Lung (tissue), 17 donors: ENCODE measurements at places on chromosomes 6 and 20. TPM values are rescaled to one million over a fixed set of nuclear protein-coding genes. Genes with fewer than 3 reads are reported as not detected.

GRCh38 chr6:15509335-15509933, 153.4 kb downstream of the DTNBP1 start:
- no peaks in the 10 kb centered on the region for H3K27me3 ChIP-seq
- H3K27ac ChIP-seq = no peak overlapping the region
- H3K36me3 ChIP-seq = no peaks in the 10 kb centered on the region
- no peak overlapping the region for H3K4me3 ChIP-seq
- H3K4me1 ChIP-seq = peaks cover 7% of the 10 kb centered on the region
- DNase-seq = no peak

DNA sequence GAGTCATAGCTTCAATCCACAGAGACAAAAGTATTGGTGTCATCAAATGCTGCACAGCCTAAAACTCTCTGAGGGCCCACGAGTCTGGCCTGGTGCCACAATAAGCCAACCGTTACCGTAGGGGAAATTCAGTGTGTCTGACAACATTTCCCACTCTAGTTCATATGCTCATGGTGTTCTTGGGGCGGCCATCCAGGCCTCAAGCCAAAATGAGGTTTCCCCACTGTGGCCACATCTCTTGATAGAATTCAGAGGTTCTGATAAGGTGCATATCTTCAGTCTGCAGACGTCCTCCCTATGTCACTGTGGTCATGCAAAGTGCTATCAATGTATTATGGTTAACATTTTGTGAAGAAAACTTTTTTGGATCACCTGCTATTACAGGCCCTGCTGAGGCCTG, 627.7 kb downstream of the QKI start:
- H3K4me1 ChIP-seq = no peaks in the 10 kb centered on the region
- H3K27me3 ChIP-seq = no peaks in the 10 kb centered on the region
- no peak for DNase-seq
- no peak overlapping the region for H3K4me3 ChIP-seq

DNA sequence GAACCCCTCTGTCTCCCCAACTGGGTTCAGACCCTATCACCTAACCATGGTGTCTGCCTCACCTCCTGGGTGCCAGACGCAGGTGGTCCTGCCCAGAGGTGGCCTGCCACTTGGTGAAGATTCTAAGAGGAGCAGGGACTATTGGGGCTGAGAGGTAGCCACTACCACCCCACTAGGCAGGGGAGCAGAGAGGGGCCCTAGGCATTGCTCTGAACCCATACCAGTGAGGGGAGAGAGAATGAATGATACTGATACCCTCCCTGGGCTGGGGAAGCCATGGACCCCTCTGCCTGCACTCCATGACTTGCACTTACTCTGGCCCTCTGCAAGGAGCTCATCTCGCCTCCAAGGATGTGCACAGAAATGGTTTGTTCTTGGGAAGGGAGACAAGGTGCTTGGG, 31.7 kb upstream of the SPDEF start:
- no peaks in the 10 kb centered on the region for H3K27me3 ChIP-seq
- no peak for DNase-seq
- no peaks in the 10 kb centered on the region for H3K4me1 ChIP-seq
- no peak overlapping the region for H3K27ac ChIP-seq
- peaks cover 4% of the 10 kb centered on the region for H3K36me3 ChIP-seq
- H3K4me3 ChIP-seq = no peak overlapping the region

- H3K27me3 ChIP-seq = no peaks in the 10 kb centered on the region
- H3K4me3 ChIP-seq = peak overlapping the region; percentile 78
- no peaks in the 10 kb centered on the region for H3K4me1 ChIP-seq
- H3K36me3 ChIP-seq = no peaks in the 10 kb centered on the region
Measured at GRCh38 chr6:28105245-28105639, 19.2 kb upstream of the ZSCAN16 start.

Gene DZANK1
- total RNA-seq = 7.6 TPM

DNA sequence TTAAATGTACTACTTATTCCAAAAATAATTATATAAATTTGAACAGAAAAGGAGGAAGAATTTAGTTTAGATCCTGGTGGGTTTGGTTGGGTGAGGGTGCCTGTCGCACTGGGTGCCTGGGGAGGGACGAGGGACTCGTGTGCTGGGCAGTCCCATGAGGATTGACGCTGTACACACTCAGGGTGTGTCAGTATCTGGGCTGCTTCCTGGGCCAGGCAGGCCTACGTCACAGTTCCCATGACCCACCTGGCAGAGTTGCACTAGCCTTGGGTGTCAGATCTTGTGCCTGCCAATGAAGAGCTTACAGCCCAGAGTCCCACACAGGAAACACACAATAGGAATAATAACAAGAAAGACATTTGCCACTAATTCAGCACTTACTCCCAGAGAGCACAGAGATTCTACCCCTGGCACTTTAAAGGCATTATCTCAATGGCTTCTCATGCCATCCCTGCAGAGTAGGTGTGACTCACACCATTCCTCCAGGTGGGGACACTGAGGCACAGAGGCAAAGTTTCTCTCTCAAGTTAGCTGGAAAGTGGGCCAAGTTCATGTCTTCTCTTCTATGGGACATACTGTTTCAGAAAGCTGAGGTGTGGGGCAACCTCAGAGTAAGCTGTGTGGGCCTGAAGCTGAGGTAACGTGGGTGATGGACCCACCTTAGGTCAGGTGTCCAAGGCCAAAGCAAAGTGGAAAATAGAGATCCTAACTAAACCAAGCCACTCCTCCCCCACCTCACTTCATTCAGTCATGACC, 1.3 kb upstream of the SDCBP2 start:
- H3K27me3 ChIP-seq = no peaks in the 10 kb centered on the region
- H3K27ac ChIP-seq = peak overlapping the region; percentile 94
- H3K4me1 ChIP-seq = peaks cover 6% of the 10 kb centered on the region
- no peaks in the 10 kb centered on the region for H3K36me3 ChIP-seq
- no peak for DNase-seq

GRCh38 chr6:24321538-24322162, 36.2 kb downstream of the DCDC2 start:
- no peak overlapping the region for H3K27ac ChIP-seq
- H3K4me1 ChIP-seq = no peaks in the 10 kb centered on the region
- H3K4me3 ChIP-seq = no peak overlapping the region
- DNase-seq = no peak
- no peaks in the 10 kb centered on the region for H3K27me3 ChIP-seq

- DNase-seq = peak; percentile 42
- H3K36me3 ChIP-seq = no peaks in the 10 kb centered on the region
- H3K27me3 ChIP-seq = no peaks in the 10 kb centered on the region
- H3K4me1 ChIP-seq = peaks cover 17% of the 10 kb centered on the region
Measured at GRCh38 chr20:62405108-62405980, 1.7 kb downstream of the CABLES2 start.

- no peaks in the 10 kb centered on the region for H3K27me3 ChIP-seq
- no peak overlapping the region for H3K4me3 ChIP-seq
- no peaks in the 10 kb centered on the region for H3K36me3 ChIP-seq
- no peak for DNase-seq
Measured at GRCh38 chr6:9937031-9937763, 477.7 kb downstream of the TFAP2A start.

DNA sequence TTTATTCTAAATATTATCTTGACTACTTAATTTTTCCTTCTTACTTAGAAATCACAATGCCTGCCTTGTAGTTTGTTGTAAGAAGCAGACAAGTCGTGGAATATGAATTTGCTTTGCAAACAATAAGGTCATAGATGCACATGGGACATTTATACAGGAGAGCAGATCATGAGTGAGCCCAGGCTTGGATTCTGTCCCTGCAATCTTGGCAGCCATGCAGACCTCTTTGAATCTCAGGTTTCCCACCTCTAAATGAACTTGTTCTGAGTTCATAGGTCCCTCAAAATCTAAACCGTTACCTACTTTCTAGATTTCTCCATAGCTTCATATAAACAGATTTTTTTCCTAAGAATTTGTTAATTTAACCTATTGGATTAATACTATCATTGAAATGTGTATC, 19.5 kb downstream of the KIAA0408 start:
- no peak for DNase-seq
- no peaks in the 10 kb centered on the region for H3K27me3 ChIP-seq
- H3K4me3 ChIP-seq = no peak overlapping the region
- H3K27ac ChIP-seq = no peak overlapping the region

DNA sequence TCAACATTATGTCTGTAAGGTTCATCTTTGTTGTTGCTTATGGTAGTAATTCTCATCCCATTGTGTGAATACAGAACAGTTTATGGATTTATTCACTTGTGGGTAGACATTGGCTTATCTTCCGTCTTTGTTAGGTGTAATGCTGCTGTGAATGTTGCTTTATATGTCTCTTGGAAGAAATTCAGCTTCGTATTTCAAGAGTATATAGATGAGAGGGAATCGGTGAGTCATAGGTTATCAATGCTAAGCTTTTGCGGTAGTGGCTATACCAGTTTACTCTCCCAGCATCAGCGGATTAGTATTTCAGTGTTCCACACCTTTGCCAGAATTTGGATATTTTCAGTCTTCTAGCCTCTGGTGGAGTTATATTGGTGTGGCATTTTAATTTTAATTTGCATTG, 77.8 kb downstream of the ZFAND3 start:
- no peak overlapping the region for H3K27ac ChIP-seq
- no peak for DNase-seq
- no peaks in the 10 kb centered on the region for H3K4me1 ChIP-seq
- no peaks in the 10 kb centered on the region for H3K27me3 ChIP-seq
- H3K4me3 ChIP-seq = no peak overlapping the region

Gene PROKR2
- total RNA-seq = not detected

DNA sequence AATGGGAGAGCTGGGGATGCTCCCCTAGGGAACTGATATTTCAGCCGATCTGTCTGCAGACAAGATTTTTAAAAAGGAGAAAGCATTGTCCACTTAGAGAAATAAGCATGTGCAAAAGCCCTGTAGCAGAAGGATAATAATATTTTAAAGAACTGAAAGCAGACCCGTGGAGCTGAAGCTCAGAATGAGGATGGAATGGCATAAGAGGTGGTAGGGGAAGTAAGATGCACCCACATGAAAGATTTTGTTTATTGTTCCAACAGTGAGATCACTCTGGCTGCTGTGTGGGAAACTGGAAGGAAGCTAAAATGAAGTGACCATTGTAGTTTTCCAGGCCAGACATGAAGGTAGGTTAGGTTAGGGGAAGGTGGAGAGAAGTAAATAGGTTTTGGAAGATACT, 266.4 kb upstream of the PRDM1 start:
- H3K4me1 ChIP-seq = no peaks in the 10 kb centered on the region
- no peak overlapping the region for H3K4me3 ChIP-seq
- H3K36me3 ChIP-seq = no peaks in the 10 kb centered on the region
- H3K27me3 ChIP-seq = no peaks in the 10 kb centered on the region
- H3K27ac ChIP-seq = no peak overlapping the region
- DNase-seq = no peak

GRCh38 chr6:3418496-3419060, 38.3 kb downstream of the SLC22A23 start:
- H3K36me3 ChIP-seq = no peaks in the 10 kb centered on the region
- no peak for DNase-seq
- H3K27ac ChIP-seq = no peak overlapping the region
- peaks cover 22% of the 10 kb centered on the region for H3K4me1 ChIP-seq
- no peaks in the 10 kb centered on the region for H3K27me3 ChIP-seq

GRCh38 chr6:27138837-27139755, 108.4 kb upstream of the PRSS16 start:
- peak; percentile 88 for DNase-seq
- peak overlapping the region; percentile 53 for H3K4me3 ChIP-seq
- H3K27ac ChIP-seq = peak overlapping the region; percentile 89

Gene SYNCRIP
- 84.5 TPM for total RNA-seq

DNA sequence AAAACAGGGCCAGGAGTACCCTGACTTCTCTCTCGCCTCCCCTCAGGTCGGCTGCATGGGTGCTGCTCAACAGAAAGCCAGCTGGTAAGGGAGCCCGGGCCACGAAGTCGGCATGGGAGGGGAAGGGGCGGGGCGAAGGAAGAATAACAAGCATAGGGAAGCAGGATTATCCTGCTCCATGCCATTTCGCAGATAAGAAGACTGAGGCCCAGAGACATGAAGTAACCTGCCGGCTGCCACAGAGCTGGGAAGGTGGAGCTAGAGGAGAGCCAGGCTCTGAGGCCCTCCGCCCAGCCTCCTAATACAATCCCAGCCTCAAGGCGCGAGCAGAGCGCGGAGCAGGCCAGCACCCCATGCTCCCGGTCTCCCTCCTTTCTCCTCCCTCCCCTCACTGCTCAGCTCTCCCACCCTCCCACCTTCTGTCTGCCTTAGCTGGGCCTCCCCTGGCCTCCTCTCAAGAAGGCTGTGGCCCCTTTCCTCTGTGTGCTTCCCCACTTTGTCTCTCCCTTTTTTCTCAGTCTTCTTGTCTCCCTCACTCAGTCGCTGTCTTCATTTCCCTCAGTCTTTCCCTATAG, 13.2 kb upstream of the HMGA1 start:
- H3K27ac ChIP-seq = peak overlapping the region; percentile 81
- DNase-seq = no peak
- H3K4me1 ChIP-seq = peaks cover 2% of the 10 kb centered on the region
- no peaks in the 10 kb centered on the region for H3K36me3 ChIP-seq

Gene XKR7
- total RNA-seq = 0.03 TPM

Gene KHDRBS2
- total RNA-seq = 6.3 TPM

- H3K36me3 ChIP-seq = no peaks in the 10 kb centered on the region
- H3K27ac ChIP-seq = no peak overlapping the region
- H3K27me3 ChIP-seq = peaks cover 72% of the 10 kb centered on the region
- no peak for DNase-seq
Measured at GRCh38 chr6:159172091-159172491, 2.9 kb downstream of the FNDC1 start.

DNA sequence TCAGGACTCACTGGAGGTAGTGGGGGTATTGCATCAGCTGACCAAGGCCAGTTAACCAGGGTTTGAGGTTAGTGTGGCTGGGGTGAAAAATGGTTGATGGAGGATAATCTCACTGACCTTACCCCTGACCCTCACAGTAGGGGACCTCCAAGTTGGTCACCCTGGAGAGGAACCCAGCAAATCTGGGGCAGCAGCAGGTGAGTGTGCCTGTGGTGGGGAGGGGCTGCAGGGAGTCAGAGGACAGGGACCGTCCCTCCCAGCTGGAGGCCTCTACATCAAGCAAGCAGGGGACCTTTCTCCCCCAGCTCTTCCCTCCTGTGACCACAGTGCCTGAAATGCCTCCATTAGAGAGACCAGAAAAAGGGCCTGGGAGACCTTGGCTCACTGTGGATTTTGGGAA, 49.1 kb upstream of the ZNF337 start:
- no peaks in the 10 kb centered on the region for H3K36me3 ChIP-seq
- peaks cover 6% of the 10 kb centered on the region for H3K4me1 ChIP-seq
- no peak overlapping the region for H3K27ac ChIP-seq
- DNase-seq = no peak
- H3K4me3 ChIP-seq = no peak overlapping the region
- H3K27me3 ChIP-seq = no peaks in the 10 kb centered on the region

Gene TNNC2
- total RNA-seq = not detected

Gene PDSS2
- total RNA-seq = 19.8 TPM

- no peaks in the 10 kb centered on the region for H3K36me3 ChIP-seq
- H3K4me1 ChIP-seq = no peaks in the 10 kb centered on the region
- H3K27me3 ChIP-seq = peaks cover 7% of the 10 kb centered on the region
- H3K27ac ChIP-seq = no peak overlapping the region
Measured at GRCh38 chr6:167452338-167453081, 127.6 kb downstream of the TTLL2 start.

Gene VGLL2
- not detected for total RNA-seq

DNA sequence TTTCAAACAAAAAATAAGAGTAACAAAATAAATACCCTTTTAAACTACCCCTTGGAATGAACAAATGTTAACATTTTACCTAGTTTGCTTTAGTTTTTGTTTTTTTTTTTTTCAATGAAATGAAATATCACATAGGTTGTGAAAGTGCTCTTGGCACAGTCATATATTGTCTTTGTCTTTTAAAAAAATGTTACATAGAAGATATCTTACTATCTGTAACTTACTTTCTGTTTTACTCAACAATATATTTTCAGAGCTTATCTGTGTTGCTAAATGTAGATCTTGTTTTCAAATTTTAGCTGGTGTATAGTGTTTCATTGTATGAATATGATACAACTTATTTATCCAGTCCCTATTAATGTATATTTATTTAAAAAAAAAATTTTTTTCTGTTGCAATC, 8.6 kb downstream of the CEP57L1 start:
- no peaks in the 10 kb centered on the region for H3K4me1 ChIP-seq
- no peaks in the 10 kb centered on the region for H3K27me3 ChIP-seq
- no peaks in the 10 kb centered on the region for H3K36me3 ChIP-seq
- H3K27ac ChIP-seq = no peak overlapping the region
- no peak for DNase-seq
